DMS79 (cell line): ENCODE measurements at places on chromosomes 11 and 22.

DNA sequence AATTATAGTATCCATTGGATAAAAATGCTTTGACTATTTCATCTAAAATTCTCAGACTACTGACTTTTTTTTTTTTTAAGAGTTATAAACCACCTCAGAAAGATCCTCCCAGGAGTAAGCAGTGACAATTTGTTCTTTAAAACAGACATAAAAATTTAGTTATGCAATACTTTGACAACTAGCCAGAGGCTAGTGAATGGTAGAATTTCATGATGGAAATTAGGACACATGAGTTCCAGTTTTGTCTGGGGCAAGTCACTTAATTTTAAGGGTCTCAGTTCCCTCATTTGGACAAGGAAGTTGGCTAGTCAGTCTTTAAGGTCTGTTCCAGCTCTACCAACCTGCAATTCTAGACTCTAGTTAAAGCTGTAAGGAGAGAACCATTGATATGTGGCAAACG lies 2.9 kb downstream of the IL18 start:
- no peak for DNase-seq

DNA sequence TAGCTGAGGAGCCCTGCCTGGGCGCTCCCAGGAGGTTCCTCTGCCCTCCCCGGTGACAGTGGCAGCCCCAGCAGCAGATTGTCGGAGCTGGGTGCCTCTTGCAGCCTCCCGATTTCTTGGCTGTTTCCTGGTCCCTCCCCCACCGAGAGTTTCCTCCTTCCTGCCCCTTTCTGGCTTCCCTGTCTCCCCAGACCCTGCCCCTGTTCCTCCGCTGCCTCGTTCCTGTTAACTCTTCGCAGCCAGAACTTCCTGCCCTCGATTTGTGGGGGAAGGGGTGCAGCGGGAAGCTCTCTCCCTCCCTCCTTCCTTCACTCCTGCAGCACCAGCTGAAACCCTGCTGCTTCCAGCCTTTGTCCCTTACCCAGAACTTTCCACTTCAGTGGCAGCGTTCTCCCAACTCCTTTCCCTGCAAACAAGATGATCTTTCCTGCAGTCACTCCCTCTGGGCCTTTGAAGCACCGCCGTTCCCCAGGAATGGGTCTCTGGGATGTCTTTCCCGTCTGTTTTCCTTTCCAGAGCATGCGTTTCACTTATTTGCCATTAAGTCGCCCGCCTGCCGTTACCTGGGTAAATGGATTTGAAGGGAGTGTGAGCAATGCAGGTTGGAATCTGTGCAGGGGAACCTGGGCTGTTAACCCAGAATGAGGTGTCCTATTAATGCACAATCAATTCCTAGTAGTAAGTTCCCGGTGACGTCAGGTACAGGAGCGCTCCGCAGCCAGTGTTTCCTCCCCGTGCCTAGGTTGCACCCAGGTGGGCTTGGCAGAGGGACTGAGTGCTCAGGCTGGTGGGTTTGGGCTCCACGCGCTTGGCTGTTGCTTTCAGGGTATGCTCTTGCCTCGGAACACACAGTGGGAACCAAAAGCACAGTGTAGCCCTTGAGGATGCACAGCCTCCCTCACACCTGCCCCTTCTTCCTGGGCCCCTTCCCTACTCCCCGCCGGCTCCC lies 4.3 kb downstream of the GRK2 start:
- DNase-seq, result no peak

GRCh38 chr11:128345316-128345715 lies 242.0 kb downstream of the ETS1 start:
- DNase-seq, result no peak

DNA sequence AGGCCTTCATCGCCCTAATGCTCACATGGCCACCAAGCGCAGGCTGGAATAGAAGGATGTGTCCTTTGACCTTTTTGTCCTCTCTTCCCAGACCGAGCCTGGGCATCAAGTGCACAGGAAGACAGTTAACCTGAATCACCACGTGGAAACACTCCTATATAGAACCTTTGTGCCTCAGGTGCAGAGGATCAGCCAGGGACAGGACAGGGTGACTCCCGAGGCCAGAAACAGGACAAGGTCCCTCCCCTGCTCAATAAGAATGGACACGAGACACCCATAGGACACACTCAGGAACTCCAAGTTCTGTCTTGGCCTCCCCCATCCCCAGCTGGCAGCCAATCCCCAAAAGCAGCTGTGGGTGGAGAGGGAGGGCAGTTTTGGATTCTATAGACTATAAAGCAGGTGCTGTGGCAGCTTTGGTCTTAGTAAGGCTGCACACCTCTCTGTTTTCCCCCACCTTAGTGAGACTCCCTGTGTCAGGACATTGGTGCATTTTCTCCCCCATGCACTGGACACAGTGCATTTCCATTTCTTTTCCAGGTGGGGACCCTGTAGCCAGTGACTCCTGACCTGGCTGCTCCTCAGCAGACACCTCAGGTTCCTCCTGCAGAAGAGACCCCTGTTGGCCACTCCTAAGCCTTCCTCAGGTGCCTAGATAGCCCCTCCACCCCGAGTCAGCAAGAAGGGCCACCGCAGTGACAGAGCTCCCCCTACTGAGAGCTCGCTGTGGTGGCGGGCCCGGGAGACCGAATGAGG lies 43.6 kb upstream of the POU2AF1 start:
- peak; percentile 68 for DNase-seq

GRCh38 chr22:39996732-39997131 lies 2.0 kb downstream of the FAM83F start:
- DNase-seq, result no peak
